ENCODE measurements at places on chromosomes 2 and 18.

GRCh38 chr18:56973487-56973886 lies 173.4 kb upstream of the BOD1L2 start:
- DNase-seq = no peak
- H3K27ac ChIP-seq = no peak overlapping the region
- H3K27me3 ChIP-seq = no peaks in the 10 kb centered on the region

DNA sequence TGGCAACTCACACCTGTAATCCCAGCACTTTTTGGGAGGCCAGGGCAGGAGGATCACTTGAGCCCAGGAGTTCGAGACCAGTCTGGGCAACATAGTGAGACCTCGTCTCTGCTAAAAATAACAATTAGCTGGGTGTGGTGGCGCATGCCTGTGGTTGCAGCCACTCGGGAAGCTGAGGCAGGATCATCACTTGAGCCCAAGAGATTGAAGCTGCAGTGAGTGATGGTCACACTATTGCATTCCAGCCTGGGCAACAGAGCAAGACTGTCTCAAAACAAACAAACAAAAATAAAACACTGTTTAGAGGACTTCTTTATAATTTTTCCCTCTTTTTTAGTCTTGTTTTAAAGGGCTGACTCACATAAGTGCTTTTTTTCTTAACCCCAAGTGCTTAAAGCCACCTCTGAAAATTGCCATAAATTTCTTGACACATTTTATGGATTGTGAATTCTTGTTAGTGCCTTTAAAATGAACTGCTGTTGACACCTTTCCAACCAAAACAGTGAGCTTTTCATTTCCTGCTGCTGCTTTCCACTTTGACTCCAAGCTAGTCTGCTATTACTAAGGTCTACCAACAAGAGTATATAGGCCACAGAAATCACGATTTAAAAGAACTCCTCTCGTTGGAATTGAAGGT lies 41.7 kb downstream of the CYP20A1 start:
- peaks cover 21% of the 10 kb centered on the region for H3K36me3 ChIP-seq
- H3K4me1 ChIP-seq = no peaks in the 10 kb centered on the region
- no peaks in the 10 kb centered on the region for H3K27me3 ChIP-seq
- no peak for DNase-seq
- H3K4me3 ChIP-seq = no peak overlapping the region

DNA sequence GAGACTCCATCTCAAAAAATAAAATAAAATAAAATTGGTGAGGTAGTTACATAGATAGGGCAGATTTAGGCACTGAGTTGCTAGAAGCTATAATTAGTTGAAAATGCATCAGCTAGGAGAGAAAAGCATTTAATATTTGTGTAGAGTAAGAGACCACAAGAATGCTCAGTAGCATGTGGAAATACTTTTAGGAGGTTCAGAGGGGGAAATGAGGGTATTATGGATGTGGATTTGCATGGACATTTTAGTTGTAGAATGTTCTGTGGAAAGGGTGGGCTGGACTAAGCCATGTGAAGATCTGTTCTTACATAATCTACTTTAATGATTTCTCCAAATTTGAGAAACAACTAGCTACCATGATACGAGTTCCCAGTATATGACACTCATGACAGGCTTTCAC lies 95.5 kb downstream of the ATP9B start:
- no peaks in the 10 kb centered on the region for H3K4me1 ChIP-seq
- H3K4me3 ChIP-seq = no peak overlapping the region

DNA sequence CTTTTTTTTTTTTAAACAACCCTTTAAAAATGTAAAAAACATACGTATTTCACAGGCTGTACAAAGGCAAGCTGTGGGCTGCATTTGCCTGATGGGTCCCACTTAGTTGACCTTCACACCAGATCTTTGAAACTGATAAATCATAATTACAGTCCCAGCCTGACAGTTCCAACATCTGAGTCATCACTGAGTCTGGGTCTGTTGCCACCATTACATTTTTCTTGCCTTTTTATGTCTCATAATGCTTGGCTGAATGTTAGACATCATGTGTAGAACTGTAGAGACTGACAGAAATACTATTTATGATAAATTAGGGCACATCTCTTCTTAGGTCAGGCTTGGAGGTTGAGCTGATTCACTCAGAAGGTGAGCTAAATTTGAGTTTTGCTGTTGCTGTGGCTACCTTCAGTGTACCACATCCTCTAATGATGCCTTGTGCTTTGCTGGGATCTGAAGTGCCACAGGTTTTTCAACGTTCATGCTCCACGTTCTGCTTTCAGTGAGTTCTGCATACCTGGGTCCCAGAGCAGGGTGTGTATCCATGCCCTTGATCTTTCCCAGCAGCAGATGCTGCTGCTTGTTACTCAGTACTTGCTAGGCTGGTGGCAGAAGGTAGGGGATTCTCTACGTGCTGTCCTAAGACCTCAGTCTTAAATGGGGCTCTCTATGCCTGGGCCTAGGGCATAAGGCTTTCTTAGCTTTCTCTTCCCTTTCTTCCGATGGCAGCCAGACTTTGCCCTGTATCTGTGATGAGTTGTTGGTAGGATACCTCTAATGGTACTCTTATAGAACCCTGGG lies 160.6 kb upstream of the SMAD7 start:
- peaks cover 10% of the 10 kb centered on the region for H3K36me3 ChIP-seq
- no peak overlapping the region for H3K27ac ChIP-seq
- peaks cover 4% of the 10 kb centered on the region for H3K4me1 ChIP-seq

GRCh38 chr2:82139979-82140611 lies 1835.5 kb upstream of the LRRTM1 start:
- no peaks in the 10 kb centered on the region for H3K36me3 ChIP-seq
- DNase-seq = no peak
- H3K27me3 ChIP-seq = no peaks in the 10 kb centered on the region
- H3K27ac ChIP-seq = no peak overlapping the region

- no peak overlapping the region for H3K27ac ChIP-seq
- H3K36me3 ChIP-seq = no peaks in the 10 kb centered on the region
- DNase-seq = peak; percentile 44
- no peak overlapping the region for H3K4me3 ChIP-seq
- no peaks in the 10 kb centered on the region for H3K27me3 ChIP-seq
Observed at GRCh38 chr2:121825003-121825950, 69.8 kb downstream of the TSN start.

- H3K27ac ChIP-seq = no peak overlapping the region
- no peaks in the 10 kb centered on the region for H3K36me3 ChIP-seq
- H3K4me1 ChIP-seq = no peaks in the 10 kb centered on the region
- DNase-seq = peak; percentile 97
- no peaks in the 10 kb centered on the region for H3K27me3 ChIP-seq
Observed at GRCh38 chr2:127649684-127650040, 3.7 kb downstream of the GPR17 start.

DNA sequence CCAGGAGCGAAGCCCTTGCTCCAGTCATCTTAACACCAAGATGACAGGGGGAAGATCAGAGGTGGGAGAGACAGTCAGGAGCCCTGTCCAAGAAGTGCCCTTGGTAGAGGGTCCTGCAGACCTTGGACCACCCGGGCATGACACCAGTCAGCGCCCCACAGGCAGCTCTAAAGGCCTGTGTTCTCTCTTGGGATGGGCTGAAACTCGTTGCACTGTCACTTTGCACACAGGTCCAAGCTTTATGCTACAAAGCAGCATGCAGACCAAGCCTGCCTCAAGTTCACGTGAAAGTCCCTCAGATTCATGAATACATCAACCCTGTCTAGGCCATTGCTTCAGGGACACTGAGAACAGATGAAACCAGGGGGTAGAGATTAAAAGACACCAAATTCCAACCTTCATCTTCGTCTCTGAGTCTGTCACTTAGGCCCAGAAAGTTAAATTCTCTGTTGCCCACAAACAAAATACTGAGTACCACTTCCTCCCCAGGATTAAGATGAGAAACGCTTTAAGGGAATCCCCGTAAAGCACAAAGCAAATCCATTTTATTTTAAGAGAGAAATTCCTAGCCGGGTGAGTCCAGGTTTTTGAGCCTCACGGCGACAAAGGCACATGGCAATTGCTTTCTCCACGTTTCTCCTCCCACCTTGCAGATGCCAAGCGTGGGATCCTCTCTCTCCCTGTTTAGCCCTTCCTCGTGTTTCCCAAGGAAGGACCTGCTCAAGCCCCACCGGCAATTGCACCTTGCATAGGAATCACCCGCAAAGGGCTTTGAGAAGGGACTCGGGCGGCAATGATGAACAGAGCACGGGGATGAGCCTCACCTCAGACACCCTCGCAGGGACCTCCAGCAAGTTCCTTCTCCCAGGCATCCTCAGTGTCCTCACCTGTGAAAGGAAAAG lies 75.0 kb upstream of the ID2 start:
- no peaks in the 10 kb centered on the region for H3K27me3 ChIP-seq
- DNase-seq = no peak
- no peaks in the 10 kb centered on the region for H3K4me1 ChIP-seq
- no peaks in the 10 kb centered on the region for H3K36me3 ChIP-seq

GRCh38 chr2:46915281-46915810 lies at the start of gene MCFD2:
TSS of gene MCFD2 (minus strand) at chr2:46915806. CDS start at chr2:46909171, 6,635 bp downstream.
- DNase-seq = no peak
- H3K4me3 ChIP-seq = peak within 1 kb of the TSS; percentile 99
- H3K36me3 ChIP-seq = no peaks in the 10 kb centered on the region
- H3K27me3 ChIP-seq = no peaks in the 10 kb centered on the region
- H3K27ac ChIP-seq = peak within 1 kb of the TSS; percentile 96
- peaks cover 21% of the 10 kb centered on the region for H3K4me1 ChIP-seq

- DNase-seq = no peak
- no peak overlapping the region for H3K4me3 ChIP-seq
- H3K27me3 ChIP-seq = no peaks in the 10 kb centered on the region
- peaks cover 42% of the 10 kb centered on the region for H3K4me1 ChIP-seq
- no peaks in the 10 kb centered on the region for H3K36me3 ChIP-seq
Observed at GRCh38 chr2:9610781-9611548, 19.8 kb downstream of the YWHAQ start.

- H3K4me1 ChIP-seq = no peaks in the 10 kb centered on the region
- no peaks in the 10 kb centered on the region for H3K27me3 ChIP-seq
- no peak overlapping the region for H3K27ac ChIP-seq
- H3K36me3 ChIP-seq = no peaks in the 10 kb centered on the region
- no peak for DNase-seq
Observed at GRCh38 chr2:195477248-195477995, 179.6 kb upstream of the SLC39A10 start.

DNA sequence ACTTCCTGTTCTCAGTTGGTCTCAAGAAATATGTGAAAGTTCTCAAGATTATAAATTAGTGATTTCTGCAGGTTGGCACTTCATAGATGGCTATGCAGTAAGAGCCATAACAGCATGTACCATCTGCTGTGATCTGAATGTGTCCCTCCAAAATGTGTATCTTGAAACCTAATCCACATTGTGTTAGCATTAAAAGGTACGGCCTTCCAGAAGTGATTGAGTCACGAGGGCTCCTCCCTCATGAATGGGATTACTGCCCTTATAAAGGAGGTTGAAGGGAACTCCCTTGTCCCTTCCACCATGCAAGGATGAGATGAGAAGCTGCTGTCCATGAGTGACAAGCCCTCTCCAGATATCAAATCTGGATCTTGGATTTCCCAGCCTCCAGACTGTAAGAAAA lies 45.0 kb downstream of the METTL4 start:
- DNase-seq = no peak
- H3K27ac ChIP-seq = no peak overlapping the region
- no peak overlapping the region for H3K4me3 ChIP-seq
- H3K36me3 ChIP-seq = no peaks in the 10 kb centered on the region
- no peaks in the 10 kb centered on the region for H3K27me3 ChIP-seq

DNA sequence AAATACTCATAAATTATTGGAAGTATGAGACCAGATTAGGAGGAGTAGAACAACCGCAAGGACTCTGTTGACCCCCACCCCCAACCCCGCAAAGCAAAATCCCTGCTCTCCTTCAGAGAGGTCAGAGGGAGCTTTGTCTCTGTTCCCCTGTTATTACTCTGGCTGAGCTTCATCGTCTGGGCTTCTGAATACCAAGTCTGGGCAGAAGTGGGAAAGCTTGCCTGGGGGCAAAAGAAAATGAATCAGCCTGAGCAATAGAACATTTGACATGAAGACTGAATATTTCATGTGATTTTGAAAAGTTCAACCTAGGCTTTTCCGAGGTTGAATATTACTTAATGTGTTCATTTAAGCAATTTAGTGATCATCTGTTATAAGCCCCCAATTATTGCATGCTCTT lies 114.6 kb upstream of the ARHGAP28 start:
- H3K4me1 ChIP-seq = peaks cover 6% of the 10 kb centered on the region
- H3K27ac ChIP-seq = no peak overlapping the region
- H3K4me3 ChIP-seq = no peak overlapping the region
- no peak for DNase-seq

GRCh38 chr2:129698593-129698992 lies 280.9 kb upstream of the RAB6C start:
- no peaks in the 10 kb centered on the region for H3K4me1 ChIP-seq
- no peaks in the 10 kb centered on the region for H3K36me3 ChIP-seq
- no peak overlapping the region for H3K27ac ChIP-seq

DNA sequence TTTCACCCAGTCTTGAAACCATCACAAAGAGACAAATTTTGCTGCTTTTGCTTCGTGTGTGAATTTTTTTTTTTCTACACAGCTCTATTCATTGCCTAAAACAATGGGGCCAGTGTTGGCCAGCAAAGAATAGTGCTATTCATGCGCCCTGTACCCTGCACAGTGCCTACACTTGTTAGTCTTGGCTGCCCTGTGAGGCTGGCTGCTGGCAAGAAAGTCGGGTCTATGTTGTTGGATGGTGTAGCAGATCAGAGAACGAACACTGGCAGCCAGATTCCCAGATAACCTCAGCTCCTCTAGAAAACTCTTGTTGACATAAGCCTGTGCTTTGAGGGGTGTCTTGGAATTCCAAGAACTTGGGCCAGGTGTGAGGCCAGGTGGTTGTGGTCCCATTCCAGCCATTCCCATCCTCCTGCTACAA lies 455.7 kb upstream of the TCF4 start:
- H3K4me3 ChIP-seq = no peak overlapping the region
- peaks cover 6% of the 10 kb centered on the region for H3K36me3 ChIP-seq
- peak; percentile 67 for DNase-seq
- peaks cover 5% of the 10 kb centered on the region for H3K4me1 ChIP-seq
- H3K27ac ChIP-seq = peak overlapping the region; percentile 34

GRCh38 chr2:64196963-64197362 lies 52.7 kb upstream of the PELI1 start:
- no peaks in the 10 kb centered on the region for H3K27me3 ChIP-seq
- H3K36me3 ChIP-seq = no peaks in the 10 kb centered on the region
- DNase-seq = no peak
- no peak overlapping the region for H3K4me3 ChIP-seq
- H3K4me1 ChIP-seq = peaks cover 8% of the 10 kb centered on the region

DNA sequence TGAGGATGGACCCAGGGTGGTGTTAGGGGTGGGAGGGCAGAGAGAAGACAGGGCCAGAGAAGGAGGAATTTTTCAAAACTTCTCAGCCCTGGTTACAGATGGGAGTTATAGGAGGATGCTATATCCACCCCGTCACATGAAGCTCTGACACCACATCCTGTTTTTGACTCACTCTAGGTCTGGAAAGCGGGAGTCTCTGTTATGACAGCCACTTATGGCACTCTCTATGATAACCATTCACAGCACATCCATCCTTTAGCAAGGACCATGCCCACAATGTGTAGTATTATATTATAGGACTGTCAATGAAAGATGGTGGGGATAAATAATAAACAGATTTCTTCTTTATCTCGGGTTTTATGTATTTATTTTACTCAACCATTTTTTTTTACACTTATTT lies 461.2 kb downstream of the CDH2 start:
- no peaks in the 10 kb centered on the region for H3K27me3 ChIP-seq
- H3K4me1 ChIP-seq = peaks cover 52% of the 10 kb centered on the region
- no peak for DNase-seq
- H3K36me3 ChIP-seq = no peaks in the 10 kb centered on the region
- H3K4me3 ChIP-seq = no peak overlapping the region

- H3K36me3 ChIP-seq = peaks cover 27% of the 10 kb centered on the region
- no peaks in the 10 kb centered on the region for H3K27me3 ChIP-seq
- H3K4me3 ChIP-seq = no peak overlapping the region
- peak; percentile 51 for DNase-seq
- no peak overlapping the region for H3K27ac ChIP-seq
- no peaks in the 10 kb centered on the region for H3K4me1 ChIP-seq
Observed at GRCh38 chr2:3539836-3540235, 18.3 kb downstream of the RNASEH1 start.

Data from GM23338 (cell line).